Mucosa of descending colon (tissue), 3 donors: ENCODE measurements at places on chromosomes 3 and 15. TPM values are rescaled to one million over a fixed set of nuclear protein-coding genes. Genes with fewer than 3 reads are reported as not detected.

- DNase-seq: no peak
Observed at GRCh38 chr15:57878573-57878972, 172.1 kb downstream of the POLR2M start.

DNA sequence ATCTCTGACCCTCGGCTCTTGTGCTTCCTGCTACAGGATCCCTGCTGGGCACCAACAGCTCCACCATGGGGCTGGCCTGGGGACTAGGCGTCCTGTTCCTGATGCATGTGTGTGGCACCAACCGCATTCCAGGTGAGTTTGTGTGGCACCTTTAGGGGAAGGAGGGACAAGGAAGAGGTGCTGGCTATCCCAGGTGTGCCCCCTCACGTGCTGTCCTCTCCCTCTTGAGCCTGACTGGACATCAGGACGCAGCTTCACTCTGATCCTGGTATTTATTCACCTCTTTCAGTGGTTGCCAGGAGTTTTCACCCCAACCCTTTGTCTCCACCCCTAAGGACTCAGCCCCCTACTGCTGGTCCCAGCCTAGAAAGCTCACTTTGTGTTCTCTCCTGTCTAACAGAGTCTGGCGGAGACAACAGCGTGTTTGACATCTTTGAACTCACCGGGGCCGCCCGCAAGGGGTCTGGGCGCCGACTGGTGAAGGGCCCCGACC lies 960 bp downstream of the THBS1 start:
- peak; percentile 88 for DNase-seq

The PAQR5 gene
- total RNA-seq: 37.7 TPM

The MESP2 gene
- total RNA-seq: 0.79 TPM

The CLDN16 gene
- not detected for total RNA-seq

GRCh38 chr3:120039642-120040610 lies 54.3 kb downstream of the GSK3B start:
- DNase-seq: no peak

GRCh38 chr15:40477642-40478327 lies 7.0 kb downstream of the CHST14 start:
- no peak for DNase-seq
